NCI-H2029 treated with DMSO at 0.1 percent for 48 hours (cell line): ENCODE measurements at places on chromosomes 11 and 22.

- no peak for DNase-seq
These were observed 38.2 kb downstream of the BRD1 start for GRCh38 chr22:49789289-49790141.

- no peak for DNase-seq
These were observed 58.4 kb upstream of the GAB2 start for GRCh38 chr11:78476066-78476465.

GRCh38 chr11:68709062-68709461, 24.7 kb downstream of the GAL start:
- no peak for DNase-seq

GRCh38 chr22:23530106-23530505, 50.0 kb downstream of the IGLL1 start:
- DNase-seq = no peak

DNA sequence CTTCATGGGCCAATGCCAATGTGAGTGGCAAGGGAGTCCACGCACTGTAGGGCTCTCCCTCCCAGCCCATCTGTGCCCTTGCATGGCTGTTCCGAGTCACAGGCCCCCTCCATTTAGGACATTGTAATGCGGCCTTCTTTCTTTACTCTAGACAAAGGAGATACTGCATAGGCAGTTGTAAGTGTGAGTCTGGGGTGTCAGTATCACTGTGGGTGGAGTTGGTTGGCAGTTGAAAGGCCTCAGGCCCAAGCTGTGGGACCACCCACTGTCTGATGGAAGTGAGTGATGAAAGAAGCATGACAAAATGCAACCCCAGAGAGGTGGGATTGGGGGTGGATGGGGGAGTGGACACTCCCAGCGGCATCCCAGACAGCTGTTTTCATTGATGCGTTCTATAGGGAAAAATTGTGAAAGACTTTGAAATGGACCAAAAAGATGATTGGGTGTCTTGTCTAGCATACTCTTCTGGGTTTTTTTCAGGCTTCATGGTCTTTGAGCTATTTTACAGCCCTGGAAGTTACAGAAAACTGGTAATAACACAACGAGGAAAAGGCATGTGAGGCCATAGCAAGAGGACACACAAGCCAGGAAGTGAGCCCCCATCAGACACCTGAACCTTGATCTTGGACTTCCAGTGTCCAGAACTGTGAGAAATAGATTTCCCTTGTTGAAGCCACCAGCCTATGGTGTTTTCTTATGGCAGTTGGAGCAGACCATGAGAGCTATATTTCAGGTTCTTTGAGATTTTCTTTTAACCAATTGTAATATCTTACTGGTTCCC, 114.6 kb downstream of the NECTIN1 start:
- no peak for DNase-seq
